ENCODE measurements at places on chromosomes 6 and 20. TPM values are rescaled to one million over a fixed set of nuclear protein-coding genes. Genes with fewer than 3 reads are reported as not detected.

DNA sequence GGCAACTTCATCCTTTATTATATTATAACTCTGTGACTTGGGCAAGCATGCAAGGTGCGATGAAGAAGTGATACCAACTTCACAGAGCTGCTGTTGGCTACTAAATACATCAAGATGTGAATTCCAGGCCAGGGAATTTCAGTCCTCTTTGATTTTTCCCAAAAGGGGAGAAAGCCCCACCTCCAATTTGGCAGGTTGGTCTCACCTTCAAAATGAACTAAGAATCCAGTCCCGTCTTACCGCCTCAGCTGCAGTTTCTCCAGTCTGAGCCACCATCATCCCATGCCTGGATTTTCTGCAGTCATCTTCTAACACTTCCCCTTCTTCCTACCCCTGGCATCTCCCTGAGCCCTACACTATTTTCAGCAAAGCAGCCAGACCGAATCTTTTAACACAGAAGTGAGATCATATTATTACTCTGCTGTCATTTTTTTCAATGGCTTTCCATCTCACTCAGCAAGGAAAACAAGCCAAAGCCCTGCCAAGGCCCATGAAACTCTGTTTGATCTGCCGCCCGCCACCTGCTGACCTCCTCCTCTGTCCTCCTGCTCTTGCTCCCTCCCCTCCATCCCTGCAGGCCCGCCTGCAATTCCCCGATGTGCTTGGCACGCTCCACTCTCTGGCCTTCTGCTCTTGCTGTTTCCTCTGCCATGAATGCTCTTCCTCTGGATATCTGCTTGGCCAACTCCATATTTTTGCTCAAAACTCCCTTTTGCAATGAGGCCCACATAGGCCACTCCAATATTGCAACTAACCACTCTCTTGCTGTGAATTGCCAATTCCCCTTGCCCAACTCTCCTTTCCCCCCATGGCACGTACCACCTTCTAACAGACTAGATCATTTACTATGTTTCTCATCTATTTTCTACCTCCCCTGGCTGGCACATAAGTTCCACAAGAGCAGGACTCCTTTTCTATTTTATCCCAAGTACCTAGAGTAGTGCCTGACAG is 46.0 kb upstream of the TAGAP start:
- H3K4me1 ChIP-seq, result no peaks in the 10 kb centered on the region
- no peaks in the 10 kb centered on the region for H3K27me3 ChIP-seq
- no peak overlapping the region for H3K4me3 ChIP-seq
- H3K27ac ChIP-seq, result no peak overlapping the region
- no peak for DNase-seq

DNA sequence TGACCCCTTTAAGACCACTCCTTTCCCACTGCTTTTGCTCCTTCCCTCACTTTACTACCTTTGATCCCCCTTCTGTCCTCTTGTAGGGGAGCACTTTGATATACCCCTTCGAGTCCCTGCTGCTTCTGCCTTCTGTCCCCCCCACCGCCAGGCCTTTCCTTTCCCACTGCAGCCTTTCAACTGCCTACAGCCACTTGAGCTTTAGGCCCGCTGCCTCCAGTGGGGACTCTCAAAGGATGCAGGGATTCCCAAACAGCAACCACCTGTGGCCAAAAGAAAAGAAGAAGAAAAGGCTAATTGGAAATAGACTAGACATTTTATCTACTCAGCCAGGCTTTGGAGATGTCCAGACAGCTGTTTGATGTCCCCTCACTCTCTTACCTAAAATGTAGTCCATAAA is 77.0 kb upstream of the DTNBP1 start:
- peaks cover 16% of the 10 kb centered on the region for H3K4me1 ChIP-seq
- no peaks in the 10 kb centered on the region for H3K27me3 ChIP-seq
- H3K4me3 ChIP-seq, result no peak overlapping the region
- DNase-seq, result no peak

GRCh38 chr6:133906050-133906449 is 17.1 kb downstream of the TCF21 start:
- no peak overlapping the region for H3K27ac ChIP-seq
- no peak overlapping the region for H3K4me3 ChIP-seq
- no peaks in the 10 kb centered on the region for H3K36me3 ChIP-seq

DNA sequence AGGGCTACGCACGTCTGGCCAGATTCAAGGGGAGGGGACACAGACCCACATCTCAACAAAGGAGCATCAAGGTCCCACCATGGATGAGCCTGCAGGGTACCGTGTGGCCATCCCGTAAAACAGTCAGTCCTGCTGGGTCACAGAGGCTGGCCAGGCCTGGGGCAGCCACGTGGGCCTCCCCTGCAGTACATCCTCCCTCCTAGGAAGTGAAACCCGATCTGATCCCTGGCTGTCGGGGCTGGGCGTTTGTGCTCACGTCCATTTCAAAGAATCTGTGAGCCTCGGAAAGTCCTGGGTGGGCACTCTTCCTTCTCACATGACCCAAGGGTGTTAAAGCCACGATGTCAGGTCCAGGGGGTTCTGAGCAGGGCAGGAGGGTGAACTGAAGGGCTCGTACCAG is 14.3 kb downstream of the SULF2 start:
- no peaks in the 10 kb centered on the region for H3K27me3 ChIP-seq
- peaks cover 5% of the 10 kb centered on the region for H3K4me1 ChIP-seq
- no peak overlapping the region for H3K4me3 ChIP-seq
- H3K36me3 ChIP-seq, result no peaks in the 10 kb centered on the region

DNA sequence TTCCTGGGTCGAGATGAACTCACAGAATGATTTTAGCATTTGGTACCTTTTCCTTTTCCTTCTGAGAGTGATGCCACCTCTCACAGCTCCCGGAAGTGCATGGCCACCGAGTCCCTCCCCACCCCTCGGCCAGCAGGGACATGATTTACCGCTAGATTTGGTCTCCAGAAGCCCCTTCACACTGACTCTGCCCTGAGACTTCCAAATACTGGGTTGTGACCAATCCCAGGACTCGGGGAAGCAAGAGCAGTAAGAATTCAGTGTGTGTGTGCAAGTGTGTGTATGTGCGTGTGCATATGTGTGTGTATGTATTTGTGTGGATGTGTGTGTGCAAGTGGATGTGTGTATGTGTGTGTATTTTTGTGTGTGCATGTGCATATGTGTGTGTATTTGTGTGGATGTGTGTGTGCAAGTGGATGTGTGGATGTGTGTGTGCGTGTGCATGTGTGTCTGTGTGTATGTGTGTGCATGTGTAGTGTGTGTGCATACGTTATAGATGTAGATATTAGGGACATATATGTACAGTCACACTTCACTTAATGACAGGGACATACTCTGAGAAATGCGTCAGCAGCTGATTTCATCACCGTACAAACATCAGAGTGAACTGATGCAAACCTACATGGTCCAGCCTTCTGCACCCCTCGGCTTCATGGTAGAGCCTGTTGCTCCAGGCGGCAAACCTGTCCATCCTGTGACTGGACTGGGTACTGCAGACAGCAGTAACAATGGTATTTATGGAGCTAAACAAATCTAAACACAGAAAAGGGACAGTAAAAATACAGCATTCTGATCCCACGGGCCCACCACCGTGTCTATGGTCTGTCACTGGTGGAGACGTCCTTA is 374.5 kb downstream of the TAF4 start:
- no peaks in the 10 kb centered on the region for H3K27me3 ChIP-seq
- H3K36me3 ChIP-seq, result no peaks in the 10 kb centered on the region
- H3K27ac ChIP-seq, result no peak overlapping the region
- no peaks in the 10 kb centered on the region for H3K4me1 ChIP-seq
- no peak overlapping the region for H3K4me3 ChIP-seq

DNA sequence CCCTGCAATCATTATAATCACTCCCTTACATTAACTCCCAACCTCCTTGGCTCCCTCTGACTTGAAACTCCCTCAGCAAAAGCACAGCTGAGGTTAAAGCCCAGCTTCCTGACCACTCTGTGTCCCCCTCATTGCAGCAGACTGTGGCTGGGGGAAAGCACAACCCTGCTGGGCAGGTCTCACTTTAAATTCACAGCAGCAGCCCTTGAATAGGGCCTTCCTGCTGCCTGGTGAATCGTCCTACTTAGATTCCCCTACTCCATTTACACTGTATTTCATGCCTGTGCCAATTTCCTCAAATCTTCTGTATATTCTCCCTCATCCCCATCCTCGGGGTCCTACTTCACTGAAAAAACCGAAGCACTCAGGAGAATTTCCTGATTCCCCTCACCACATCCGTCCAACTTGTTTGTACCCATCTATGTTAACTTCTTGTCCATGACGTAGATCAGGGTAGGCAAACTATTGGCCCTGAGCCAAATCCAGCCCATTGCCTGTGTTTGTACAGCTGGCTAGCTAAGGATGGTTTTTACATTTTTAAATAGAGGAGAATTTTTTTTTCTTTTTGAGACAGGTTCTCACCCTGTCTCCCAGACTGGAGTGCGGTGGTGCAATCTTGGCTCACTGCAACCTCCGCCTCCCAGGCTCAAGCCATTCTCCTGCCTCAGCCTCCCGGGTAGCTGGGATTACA is 31.5 kb upstream of the GCM1 start:
- no peak overlapping the region for H3K27ac ChIP-seq
- peak; percentile 72 for DNase-seq
- H3K36me3 ChIP-seq, result no peaks in the 10 kb centered on the region

GRCh38 chr6:11215773-11216172 is 16.7 kb downstream of the NEDD9 start:
- H3K27me3 ChIP-seq, result no peaks in the 10 kb centered on the region
- H3K4me3 ChIP-seq, result no peak overlapping the region
- H3K27ac ChIP-seq, result no peak overlapping the region
- no peak for DNase-seq
- H3K4me1 ChIP-seq, result peaks cover 64% of the 10 kb centered on the region
- H3K36me3 ChIP-seq, result no peaks in the 10 kb centered on the region

DNA sequence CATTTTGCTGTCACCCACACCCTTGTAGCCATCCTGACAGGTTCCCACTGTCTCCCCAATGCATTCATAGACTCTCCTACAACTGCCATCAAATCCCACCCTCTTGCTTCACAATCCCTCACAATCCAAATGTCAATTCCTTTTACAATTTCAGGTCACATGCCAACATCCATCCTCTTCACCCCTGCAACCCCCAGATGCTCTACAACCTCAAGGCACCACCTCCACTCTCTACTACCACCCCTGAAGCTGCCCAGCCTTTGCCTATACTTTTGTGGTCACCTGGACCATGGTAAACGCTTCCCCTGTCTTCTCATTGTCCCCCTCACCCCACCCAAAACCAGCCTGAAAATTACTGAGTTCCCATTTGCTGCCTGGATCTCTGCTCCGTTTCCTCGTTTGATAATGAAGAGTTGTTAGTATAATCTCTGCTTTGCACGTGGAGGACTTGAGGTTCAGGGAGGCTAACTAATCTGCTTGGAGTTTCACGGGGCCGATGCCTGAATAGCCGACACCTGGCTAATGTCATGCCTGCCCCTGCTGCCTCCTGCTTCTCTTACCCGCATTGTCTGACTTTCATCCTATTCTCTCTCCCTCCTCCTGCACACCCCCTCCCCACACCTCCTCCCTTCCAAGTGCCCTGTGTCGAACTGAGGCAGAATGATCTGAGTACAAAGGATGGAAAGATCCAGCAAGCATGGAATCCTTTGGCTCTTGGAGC is 82.4 kb upstream of the TOX2 start:
- H3K36me3 ChIP-seq, result no peaks in the 10 kb centered on the region
- no peak overlapping the region for H3K4me3 ChIP-seq
- H3K27ac ChIP-seq, result no peak overlapping the region
- no peaks in the 10 kb centered on the region for H3K4me1 ChIP-seq
- DNase-seq, result no peak
- no peaks in the 10 kb centered on the region for H3K27me3 ChIP-seq

GRCh38 chr6:15770347-15771143 is 107.7 kb upstream of the DTNBP1 start:
- no peaks in the 10 kb centered on the region for H3K27me3 ChIP-seq
- no peaks in the 10 kb centered on the region for H3K36me3 ChIP-seq
- H3K27ac ChIP-seq, result no peak overlapping the region
- DNase-seq, result no peak
- no peaks in the 10 kb centered on the region for H3K4me1 ChIP-seq

DNA sequence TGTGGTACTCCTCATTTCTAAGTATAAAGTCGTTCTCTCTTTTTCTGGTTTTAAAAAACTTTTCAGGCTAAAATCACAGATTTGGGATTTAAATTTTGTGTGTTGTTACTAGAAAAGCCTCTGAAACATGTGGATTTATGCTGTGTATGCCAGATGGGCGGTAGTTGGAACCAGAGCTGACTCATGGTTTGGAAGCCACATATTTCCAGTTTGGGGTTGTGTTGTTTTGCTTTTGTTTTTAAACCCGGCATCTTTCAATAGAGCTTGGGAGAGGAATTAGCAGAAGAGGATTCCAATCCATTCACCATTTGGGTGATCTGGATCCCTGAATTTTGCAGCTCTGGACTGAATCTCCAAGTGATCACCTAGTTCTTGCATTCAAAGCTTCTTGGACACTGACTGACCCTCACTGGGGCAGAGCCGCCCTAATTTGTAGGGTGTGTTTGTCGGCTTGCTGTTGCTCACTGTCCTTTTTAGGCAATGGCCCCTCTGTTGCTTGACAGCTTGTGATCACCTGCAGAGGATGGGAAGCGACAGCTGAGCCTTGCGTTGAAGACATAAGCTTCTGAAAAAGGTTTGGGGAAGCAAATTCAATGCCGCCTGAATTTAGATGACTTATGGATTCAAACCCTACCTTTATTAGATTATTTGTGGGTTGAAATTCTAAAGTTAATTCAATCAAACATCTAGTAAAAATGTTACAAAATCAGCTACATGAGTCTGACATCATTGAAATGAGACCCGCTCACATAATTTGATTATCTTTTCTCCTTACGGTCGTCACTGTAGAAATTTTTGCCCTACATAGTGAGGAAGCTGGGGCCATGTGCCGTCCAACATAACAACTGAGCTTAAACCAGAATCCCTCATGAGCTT is 79.9 kb upstream of the CD83 start:
- H3K4me3 ChIP-seq, result no peak overlapping the region
- H3K27me3 ChIP-seq, result no peaks in the 10 kb centered on the region
- no peak overlapping the region for H3K27ac ChIP-seq

GRCh38 chr20:3687655-3688054 is 5.8 kb upstream of the ADAM33 start:
- H3K4me1 ChIP-seq, result no peaks in the 10 kb centered on the region
- peaks cover 11% of the 10 kb centered on the region for H3K27me3 ChIP-seq
- DNase-seq, result no peak
- H3K27ac ChIP-seq, result no peak overlapping the region
- H3K36me3 ChIP-seq, result no peaks in the 10 kb centered on the region
- no peak overlapping the region for H3K4me3 ChIP-seq

DNA sequence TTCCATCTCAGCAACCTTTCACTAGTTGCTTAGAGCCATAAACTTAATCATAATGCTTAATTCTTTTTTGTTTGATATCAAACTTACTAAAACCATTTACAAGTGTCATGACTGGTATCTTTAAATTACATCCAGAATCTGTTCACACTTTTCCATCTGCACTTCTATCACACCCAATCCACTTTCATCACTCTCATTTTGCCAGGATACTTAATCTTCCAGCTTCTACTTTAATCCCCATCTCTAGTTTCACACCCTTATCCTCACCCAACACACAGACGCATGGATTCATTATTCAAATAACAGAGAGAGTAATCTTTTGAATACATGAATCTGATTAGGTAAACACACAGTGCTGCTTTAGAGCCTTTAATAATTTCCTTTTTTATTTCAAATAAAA is 828.4 kb downstream of the HACE1 start:
- no peak for DNase-seq
- no peaks in the 10 kb centered on the region for H3K4me1 ChIP-seq
- H3K4me3 ChIP-seq, result no peak overlapping the region
- no peaks in the 10 kb centered on the region for H3K27me3 ChIP-seq
- no peak overlapping the region for H3K27ac ChIP-seq

Gene TGM2
- polyA plus RNA-seq, result 192 TPM

Gene TUBB2B
- 29.8 TPM for polyA plus RNA-seq

Gene KIF13A
- polyA plus RNA-seq, result 39.1 TPM

Gene CNR1
- polyA plus RNA-seq, result 0.69 TPM

Gene PDYN
- polyA plus RNA-seq, result 1.2 TPM

Gene SSTR4
- polyA plus RNA-seq, result not detected
